ENCODE measurements at places on chromosomes 12 and 14.

DNA sequence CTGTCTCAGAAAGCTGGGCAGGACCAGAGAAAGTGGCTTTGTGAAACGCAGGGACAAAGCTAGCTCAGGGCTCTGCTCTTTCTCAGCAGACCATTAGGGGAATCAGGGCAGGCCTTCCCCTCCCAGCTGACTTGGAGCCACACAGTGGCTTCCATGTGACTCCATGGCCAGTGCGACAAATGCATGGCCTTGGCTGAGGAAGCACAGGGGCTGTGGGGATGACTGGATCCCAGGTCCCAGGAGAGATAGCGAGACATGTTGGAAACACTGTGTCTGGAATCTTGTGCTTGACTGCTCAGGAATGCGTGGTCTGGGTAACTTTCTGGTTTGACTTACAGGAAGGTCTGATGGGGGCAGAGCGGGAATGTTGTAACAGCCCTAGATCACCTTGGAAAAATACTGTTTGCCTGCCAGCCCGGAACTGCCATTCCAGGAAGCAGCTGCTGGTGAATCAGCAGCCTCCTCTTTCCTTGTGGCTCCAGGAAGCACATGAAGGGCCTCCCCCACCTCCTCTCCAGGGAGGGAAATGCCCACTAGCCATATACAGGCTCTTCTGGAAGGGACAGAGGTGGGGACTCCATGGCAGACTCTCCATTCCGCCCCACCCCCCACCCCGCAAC, 133.5 kb upstream of the HIF1A start:
- H3K36me3 ChIP-seq = no peaks in the 10 kb centered on the region
- no peak overlapping the region for H3K4me3 ChIP-seq
- H3K27ac ChIP-seq = peak overlapping the region; percentile 92
- no peaks in the 10 kb centered on the region for H3K27me3 ChIP-seq
- peaks cover 69% of the 10 kb centered on the region for H3K4me1 ChIP-seq

DNA sequence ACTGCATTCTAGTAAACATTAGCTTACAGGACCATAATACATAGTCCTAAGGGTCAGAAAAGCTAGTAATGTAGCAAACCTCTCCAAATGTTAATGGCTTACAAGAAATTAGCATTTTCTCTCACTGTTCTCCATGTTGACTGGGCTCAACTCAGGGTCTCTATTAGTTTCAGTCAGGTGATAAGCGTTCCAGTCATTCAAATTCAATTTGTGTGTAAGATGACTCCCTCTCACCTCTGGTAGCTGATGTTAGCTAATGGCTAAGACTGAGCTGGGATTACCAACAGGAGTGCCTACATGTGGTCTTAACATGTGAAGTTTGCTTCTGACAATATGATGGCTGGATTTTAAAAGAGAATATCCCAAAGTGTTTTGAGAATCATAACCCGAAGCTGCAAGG, 630.5 kb upstream of the USP15 start:
- no peak for DNase-seq
- no peaks in the 10 kb centered on the region for H3K4me1 ChIP-seq
- H3K27me3 ChIP-seq = no peaks in the 10 kb centered on the region
- H3K4me3 ChIP-seq = no peak overlapping the region

DNA sequence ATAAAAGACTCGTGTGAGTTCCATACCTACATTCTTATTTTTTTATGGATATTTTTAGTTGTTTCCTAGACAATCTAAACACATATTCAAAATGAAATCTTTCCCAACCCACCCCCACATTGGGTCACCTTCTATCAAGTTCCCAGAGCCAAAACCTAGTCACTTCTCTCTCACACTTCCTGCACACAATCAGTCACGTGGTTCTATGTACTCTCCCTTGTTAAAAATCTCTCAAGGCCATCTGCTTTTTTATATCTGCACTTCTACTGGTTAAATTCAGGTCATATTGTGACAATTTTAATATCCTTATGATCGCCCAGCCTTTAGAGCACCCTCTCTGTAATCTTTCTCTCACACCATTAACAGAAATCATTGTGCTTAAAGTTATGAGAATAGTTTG, 175.0 kb upstream of the SYT10 start:
- H3K36me3 ChIP-seq = no peaks in the 10 kb centered on the region
- no peak overlapping the region for H3K27ac ChIP-seq
- no peaks in the 10 kb centered on the region for H3K27me3 ChIP-seq
- no peaks in the 10 kb centered on the region for H3K4me1 ChIP-seq
- H3K4me3 ChIP-seq = no peak overlapping the region

DNA sequence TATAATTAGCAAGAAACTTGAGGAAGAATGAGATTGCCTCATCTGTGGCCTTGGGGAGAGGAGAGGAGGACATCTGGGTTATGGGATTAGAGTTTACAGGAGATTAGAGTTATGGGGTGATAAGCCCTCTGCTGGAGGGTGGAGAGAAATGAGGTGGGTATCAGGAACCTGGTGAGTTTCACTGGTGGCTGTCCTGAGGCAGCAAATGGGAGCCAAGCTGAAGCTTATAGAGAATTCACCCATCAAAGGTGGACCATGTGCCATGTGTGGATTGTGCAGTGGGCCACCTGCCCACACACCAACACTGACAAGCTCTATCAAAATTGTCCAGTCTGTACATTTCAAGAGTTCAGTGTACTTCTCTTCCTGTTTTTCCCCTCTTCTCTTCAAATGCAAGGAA, 135.3 kb downstream of the AEBP2 start:
- no peaks in the 10 kb centered on the region for H3K4me1 ChIP-seq
- no peak overlapping the region for H3K4me3 ChIP-seq
- no peaks in the 10 kb centered on the region for H3K36me3 ChIP-seq
- DNase-seq = no peak
- no peaks in the 10 kb centered on the region for H3K27me3 ChIP-seq

- no peaks in the 10 kb centered on the region for H3K36me3 ChIP-seq
- DNase-seq = no peak
- no peaks in the 10 kb centered on the region for H3K4me1 ChIP-seq
- no peak overlapping the region for H3K27ac ChIP-seq
- H3K27me3 ChIP-seq = no peaks in the 10 kb centered on the region
Observed at GRCh38 chr14:21518725-21519124, 7.4 kb downstream of the SALL2 start.

DNA sequence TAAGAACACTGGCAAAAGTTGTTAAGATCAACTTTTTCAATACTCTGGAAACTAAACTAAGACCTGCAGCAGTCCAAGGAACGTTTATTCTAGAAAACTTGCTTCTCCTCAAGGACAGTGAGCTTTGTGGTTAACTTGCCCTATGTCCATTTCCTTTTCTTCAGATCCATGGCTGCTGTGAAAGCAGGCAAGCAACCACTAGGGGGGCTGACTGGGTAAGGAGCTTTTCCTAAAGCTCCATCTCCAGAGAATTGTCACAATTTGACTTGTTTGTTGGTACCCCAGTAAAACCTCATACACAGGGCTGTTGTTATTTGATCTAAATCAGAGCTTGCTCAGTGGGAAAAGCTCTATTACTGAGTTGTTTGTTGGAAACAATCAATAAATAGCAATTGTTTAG, 10.1 kb upstream of the RPL10L start:
- no peak overlapping the region for H3K4me3 ChIP-seq
- no peaks in the 10 kb centered on the region for H3K4me1 ChIP-seq
- H3K27ac ChIP-seq = no peak overlapping the region
- DNase-seq = no peak
- H3K27me3 ChIP-seq = no peaks in the 10 kb centered on the region
- H3K36me3 ChIP-seq = no peaks in the 10 kb centered on the region

DNA sequence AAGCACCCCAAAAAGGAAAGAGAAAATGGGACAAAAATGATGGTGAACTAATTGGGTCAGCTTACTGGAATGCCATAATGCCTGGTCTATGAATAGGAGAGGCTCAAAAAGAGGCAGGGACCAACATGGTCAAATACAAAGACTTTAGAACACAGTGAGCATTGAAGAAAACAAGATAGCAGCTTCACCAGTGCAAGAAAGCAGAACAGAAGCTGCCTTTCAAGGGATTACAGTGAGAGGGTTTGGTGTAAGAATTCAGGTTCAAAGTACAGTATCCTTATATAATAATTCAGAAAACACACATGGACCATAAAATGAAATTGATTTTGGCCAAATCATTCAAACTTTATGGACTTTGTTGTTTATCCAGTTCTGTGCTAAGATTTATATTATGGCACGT, 162.1 kb downstream of the NAV3 start:
- H3K4me3 ChIP-seq = no peak overlapping the region
- no peaks in the 10 kb centered on the region for H3K4me1 ChIP-seq
- DNase-seq = no peak
- H3K36me3 ChIP-seq = no peaks in the 10 kb centered on the region
- H3K27ac ChIP-seq = no peak overlapping the region

GRCh38 chr12:89657066-89657465, 51.6 kb downstream of the ATP2B1 start:
- no peaks in the 10 kb centered on the region for H3K27me3 ChIP-seq
- H3K4me3 ChIP-seq = no peak overlapping the region
- DNase-seq = no peak
- H3K36me3 ChIP-seq = no peaks in the 10 kb centered on the region
- no peak overlapping the region for H3K27ac ChIP-seq
- H3K4me1 ChIP-seq = no peaks in the 10 kb centered on the region

DNA sequence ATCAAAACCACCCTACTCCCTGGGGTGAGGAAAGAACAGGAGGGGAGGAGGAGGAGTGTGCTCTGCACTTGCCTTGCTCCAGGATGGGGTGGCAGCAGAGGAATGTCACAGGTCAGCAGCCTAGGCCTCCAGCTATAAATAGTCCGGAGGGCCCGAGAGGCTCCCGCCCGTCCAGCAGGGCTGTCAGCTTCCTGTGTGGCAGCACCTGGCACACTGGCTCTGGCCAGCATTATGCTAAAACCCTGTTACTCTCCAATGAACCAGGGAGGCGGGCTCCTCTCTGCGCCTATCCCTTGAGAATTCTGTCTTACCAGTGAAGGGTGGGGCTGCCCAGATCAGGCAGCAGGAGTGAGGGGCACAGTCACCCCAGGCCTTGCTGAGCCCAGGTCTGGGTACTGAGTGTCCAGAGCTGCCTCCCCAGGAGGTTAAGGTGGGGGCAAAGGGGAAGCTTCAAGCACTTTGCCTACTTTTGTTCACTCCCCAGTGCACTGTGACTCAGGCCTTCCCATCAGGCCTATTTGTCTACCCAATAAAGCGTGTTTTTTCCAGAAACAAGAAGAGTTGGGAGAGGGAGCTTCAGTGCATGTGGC, 1.2 kb upstream of the COX14 start:
- peak overlapping the region; percentile 79 for H3K27ac ChIP-seq
- H3K36me3 ChIP-seq = no peaks in the 10 kb centered on the region
- DNase-seq = no peak
- no peaks in the 10 kb centered on the region for H3K27me3 ChIP-seq

DNA sequence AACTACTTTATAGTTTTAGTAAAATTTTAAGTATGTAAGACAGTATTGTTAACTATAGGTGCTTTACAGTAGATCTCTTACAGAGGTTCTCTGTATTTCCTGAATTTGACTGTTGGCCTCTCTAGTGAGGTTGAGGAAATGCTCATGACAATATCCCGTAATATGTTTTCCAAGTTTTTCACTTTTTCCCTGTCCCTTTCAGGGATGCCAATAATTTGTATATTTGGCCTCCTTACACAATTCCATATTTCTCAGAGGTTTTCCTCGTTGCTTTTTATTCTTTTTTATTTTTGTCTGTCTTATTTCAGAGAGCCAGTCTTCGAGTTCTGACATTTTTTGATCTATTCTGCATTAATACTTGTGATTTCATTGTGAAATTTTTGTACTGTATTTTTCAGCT, 233.7 kb upstream of the PDE3A start:
- H3K36me3 ChIP-seq = no peaks in the 10 kb centered on the region
- H3K27ac ChIP-seq = no peak overlapping the region
- no peaks in the 10 kb centered on the region for H3K4me1 ChIP-seq
- DNase-seq = no peak
- no peak overlapping the region for H3K4me3 ChIP-seq
- H3K27me3 ChIP-seq = no peaks in the 10 kb centered on the region

DNA sequence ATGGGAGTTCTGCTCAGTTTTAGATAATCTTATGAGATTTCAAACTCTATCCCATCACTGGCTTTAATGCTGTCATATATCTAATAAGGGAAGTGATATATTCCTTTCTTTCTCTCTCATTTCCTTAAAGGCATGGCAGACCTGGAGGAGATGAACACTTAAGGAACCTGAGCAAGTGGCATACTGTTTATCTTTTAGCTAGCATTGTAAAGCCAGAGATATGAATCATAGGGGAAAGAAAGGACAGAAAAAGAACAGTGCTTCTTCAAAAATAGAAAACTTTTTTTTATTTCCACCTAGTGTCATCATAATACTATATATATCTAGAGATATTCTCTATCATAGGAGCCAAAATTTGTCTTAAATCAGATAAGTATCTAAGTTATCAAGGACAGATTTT, 68.3 kb upstream of the PSMA6 start:
- H3K27ac ChIP-seq = no peak overlapping the region
- H3K36me3 ChIP-seq = no peaks in the 10 kb centered on the region
- no peak for DNase-seq
- H3K27me3 ChIP-seq = no peaks in the 10 kb centered on the region

DNA sequence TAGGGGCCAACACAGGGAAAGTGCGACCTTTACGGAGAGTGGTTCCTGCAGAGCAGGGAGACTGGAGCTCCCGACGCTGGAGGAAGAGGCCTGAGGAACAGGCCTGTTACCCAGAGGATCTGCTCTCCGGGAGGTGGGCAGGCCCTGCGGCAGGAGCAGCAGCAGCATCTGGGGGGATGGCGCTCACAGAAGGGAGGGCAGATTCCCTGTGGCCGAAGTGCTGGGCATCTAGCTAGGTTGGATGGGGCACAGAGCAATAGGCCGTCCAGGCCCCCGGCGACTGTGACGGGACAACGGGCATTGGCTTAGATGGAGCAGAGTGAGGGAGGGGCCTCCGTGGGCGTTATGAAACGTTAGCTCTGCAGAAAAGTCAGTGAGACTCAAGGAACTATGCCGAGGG, 135.6 kb downstream of the PIWIL1 start:
- H3K36me3 ChIP-seq = no peaks in the 10 kb centered on the region
- H3K27me3 ChIP-seq = no peaks in the 10 kb centered on the region
- H3K4me3 ChIP-seq = no peak overlapping the region
- DNase-seq = no peak

GRCh38 chr14:20493634-20494033, 11.7 kb upstream of the RNASE10 start:
- no peaks in the 10 kb centered on the region for H3K27me3 ChIP-seq
- H3K4me1 ChIP-seq = peaks cover 76% of the 10 kb centered on the region
- no peaks in the 10 kb centered on the region for H3K36me3 ChIP-seq
- peak overlapping the region; percentile 85 for H3K27ac ChIP-seq
- H3K4me3 ChIP-seq = no peak overlapping the region

DNA sequence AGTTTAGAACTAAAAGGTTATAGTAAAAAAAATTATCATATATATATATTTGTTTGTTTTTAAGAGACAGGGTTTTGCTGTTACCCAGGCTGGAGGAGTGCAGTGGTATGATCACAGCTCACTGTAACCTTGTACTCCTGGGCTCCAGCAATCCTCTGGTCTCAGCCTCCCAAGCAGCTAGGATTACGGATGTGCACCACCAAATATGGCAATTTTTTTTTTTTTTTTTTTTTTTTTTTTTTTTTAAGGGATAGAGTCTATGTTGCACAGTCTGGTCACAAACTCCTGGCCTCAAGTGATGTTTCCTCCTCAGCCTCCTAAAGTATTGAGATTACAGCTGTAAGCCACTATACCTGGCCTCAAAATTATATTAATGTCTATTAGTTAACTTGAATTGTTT, 48.7 kb downstream of the PAPLN start:
- peaks cover 27% of the 10 kb centered on the region for H3K36me3 ChIP-seq
- no peaks in the 10 kb centered on the region for H3K27me3 ChIP-seq
- no peak overlapping the region for H3K4me3 ChIP-seq
- H3K4me1 ChIP-seq = no peaks in the 10 kb centered on the region
